ENCODE measurements at places on chromosomes 11 and 22.

DNA sequence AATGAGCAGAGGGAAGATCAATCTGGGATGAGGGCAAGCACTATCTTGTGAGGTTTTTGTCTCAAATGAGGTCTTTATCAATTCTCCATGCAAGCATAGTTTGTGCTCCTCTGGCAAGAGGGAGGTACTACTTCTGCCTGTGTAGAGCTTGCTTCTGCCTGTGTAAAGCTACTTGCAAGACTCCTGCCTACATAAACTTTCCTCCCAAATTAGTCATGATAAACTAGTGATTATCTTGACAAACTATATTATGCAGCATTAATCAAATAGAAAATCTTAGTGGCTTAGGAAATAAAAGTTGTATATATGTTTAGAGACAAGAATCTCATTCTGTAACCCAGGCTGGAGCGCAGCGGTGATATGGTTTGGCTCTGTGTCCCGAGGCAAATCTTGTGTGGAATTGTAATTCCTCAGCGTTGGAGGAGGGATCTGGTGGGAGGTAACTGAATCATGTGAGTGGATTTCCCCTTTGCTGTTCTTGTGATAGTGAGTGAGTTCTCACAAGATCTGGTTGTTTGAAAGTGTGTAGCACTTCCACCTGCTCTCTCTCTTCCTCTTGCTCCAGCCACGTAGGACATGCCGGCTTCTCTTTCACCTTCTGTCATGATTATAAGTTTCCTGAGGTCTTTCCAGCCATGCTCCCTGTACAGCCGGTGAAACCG lies 8.0 kb upstream of the MMP10 start:
- no peak for DNase-seq

DNA sequence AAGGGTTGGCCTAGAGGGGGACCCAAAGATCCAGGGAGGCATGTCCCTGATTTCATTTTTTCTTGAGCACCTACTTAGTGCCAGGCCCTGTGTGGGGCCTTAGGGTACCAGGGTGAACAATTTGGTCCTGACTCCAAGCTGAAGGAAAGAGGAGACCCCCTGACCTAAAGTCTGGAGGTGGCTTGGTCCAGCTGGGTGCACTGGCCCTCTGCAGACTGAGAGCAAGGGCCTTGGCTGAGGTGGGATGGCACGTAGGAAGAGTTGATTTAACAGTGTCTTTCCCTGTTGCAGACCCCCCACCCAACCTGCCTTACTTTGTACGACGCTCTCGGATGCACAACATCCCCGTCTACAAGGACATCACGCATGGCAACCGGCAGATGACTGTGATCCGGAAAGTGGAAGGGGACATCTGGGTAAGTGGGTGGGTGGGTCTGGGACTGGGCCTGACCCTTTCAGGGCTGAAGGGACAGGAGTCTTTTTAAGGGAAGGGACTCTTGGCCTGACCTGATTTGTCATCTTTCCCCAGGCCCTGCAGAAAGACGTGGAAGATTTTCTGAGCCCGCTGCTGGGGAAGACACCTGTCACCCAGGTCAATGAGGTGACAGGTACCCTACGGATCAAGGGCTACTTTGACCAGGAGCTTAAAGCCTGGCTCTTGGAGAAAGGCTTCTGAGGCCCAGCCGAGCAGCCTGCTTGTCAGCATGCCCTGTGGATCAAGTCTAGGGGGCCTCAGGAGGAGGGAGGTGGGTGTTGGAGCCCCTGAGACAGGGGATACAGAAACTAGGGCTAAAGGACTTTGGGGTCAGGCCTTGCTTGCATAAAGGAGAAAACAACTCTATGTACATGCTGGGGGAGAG lies 3.3 kb downstream of the MRPL49 start:
- no peak for DNase-seq

DNA sequence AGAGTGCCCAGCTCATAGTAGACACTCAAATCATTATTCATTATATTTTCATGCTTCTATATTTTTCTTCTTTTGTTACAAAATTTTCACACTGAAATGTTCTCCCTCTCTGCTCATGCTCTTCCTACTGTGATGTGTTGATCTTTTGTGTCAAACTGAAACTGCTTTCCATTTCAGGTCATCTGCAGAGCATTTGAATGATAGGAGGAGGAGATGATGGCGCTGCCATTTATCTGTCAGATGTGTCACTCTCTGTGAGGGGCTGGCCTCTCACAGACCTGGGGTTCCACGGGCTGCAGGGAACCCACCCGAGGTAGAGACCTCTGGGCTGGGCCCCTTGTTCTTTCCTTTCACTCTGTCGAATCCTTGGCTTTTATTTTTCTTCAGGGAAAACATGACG lies 41.1 kb downstream of the OR10A6 start:
- DNase-seq, result no peak

DNA sequence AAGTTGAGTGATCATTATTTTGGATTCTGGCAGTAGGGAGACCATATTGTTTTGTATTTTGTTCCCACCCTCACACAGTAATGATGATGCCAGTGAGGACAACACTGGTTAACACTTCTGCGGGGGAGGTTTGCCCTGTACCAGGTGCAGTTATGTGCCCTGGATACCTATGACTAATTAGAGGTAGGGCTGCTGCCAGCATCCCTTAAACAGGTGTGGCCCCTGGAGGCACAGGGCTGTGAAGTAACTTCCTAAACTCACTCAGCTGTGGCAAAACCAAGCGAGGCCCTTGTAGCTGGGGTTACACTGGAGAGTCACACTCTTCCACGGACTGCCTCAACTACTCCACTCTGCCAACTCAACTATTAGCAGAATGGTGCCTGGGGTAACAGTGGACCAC lies 64.5 kb downstream of the MCM5 start:
- no peak for DNase-seq

DNA sequence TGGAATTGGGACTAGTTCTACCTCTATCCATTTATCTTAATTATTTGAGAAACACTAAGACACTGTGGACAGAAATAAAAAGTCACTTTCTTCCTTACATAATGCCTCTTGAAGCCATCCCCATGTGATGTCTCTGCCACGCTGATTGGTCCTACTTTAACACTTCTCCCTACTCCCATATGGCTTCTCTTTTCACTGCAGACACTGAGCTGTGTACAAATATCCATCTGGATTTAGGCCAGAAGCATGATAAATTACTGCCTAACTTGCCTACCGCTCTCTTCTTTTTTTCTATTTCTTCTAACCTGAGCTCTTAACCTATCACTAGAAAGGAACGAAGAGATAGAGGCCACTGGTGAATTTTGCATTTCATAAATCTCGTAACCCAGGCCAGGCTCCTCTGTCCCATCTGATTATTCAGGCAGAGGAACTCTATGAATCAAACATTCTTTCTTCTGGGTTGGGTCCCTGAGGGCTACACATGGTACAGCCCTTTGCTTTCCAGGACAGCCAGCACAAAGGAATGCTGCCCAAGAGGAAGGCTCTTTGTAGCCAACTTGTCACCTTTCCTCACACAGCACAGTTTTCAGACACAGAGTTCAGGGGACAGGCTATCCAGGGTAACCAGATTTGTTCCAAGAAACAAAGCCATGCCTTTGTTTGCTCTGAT lies 878.5 kb upstream of the LRRC4C start:
- DNase-seq, result no peak

GRCh38 chr11:4026389-4026788 lies 68.2 kb upstream of the RRM1 start:
- no peak for DNase-seq

DNA sequence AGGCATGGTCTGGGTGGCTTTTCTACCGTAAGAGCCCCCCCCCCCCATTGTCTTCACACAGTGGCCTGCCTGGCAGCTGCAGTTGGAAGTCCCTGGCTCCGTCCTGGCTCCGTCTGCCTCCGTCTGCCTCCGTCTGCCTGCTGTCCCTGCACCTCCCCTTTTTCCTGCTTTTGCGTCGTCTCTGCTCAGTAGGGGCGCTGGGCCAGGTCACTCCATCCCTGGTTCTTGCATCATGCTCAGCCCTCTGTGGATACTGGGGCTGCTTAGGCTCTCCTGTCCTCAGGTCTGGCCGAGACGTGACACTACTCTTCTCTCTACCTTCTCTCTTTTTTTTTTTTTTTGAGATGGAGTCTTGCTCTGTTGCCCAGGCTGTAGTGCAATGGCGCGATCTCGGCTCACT lies 27.8 kb downstream of the AP2A2 start:
- no peak for DNase-seq

- peak; percentile 44 for DNase-seq
Measured at GRCh38 chr11:12287374-12288211, 89.8 kb upstream of the PARVA start.

DNA sequence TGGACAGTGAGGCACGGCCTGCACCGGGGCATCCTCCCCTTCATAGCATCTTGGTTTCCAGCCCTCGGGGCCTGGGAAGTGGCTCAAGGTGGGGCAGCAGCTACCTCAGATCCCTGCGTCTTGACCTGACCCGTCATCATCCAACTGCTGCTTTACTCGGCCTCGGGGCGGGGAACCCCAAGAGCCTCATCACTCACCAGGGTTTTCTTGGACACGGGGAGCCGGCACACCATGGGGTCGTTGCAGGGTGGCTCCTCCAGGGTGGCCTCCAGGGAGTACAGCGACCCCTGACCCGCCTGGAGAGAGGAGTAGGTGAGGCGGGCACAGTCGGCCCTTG lies 651 bp downstream of the CTSF start:
- DNase-seq, result no peak

DNA sequence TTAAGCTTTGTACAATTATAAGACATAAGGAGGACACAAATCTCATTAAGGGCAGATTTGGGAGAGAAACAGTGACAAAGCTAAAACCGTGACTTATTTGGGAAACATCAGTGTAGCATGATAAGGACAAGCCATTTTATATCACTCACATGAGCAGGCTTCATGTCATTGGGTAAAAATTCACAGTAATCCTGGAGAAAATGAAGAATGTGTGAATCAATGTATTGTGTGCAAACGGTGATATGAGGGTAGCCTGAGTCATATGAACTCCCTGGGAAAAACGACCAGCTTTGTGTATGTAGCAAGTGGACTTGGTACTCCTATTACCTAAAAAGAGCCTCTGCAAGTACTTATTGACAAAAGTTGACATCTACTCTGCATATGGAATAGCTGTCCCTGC lies 6.0 kb upstream of the TRIM34 start:
- no peak for DNase-seq

DNA sequence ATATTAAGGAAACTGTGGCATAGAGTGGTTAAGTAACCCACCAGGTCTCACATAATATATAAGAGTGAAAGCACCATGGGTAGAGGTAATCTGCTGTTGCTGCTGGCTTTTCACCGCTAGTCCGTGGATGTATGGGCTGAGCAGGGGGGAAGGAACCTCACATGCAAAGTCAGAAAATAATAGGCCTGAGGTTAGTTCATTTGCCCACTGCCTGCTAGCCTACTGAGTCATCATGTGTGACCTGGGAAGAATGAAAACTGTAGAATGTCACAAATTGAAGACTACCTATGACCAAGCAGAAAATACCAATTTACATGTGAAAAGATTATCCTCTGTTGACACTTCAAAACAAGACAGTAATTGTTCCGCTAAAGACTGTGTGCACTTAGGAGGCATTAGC lies 560.1 kb upstream of the FAT3 start:
- DNase-seq, result no peak

Measured in SW 1271 (cell line).